ENCODE measurements at places on chromosomes 5 and 9.

GRCh38 chr5:72281764-72282499 lies 38.1 kb downstream of the MRPS27 start:
- peak; percentile 55 for DNase-seq

- DNase-seq, result peak; percentile 35
Observed at GRCh38 chr9:28293369-28294090, 720.2 kb upstream of the C9orf72 start.

DNA sequence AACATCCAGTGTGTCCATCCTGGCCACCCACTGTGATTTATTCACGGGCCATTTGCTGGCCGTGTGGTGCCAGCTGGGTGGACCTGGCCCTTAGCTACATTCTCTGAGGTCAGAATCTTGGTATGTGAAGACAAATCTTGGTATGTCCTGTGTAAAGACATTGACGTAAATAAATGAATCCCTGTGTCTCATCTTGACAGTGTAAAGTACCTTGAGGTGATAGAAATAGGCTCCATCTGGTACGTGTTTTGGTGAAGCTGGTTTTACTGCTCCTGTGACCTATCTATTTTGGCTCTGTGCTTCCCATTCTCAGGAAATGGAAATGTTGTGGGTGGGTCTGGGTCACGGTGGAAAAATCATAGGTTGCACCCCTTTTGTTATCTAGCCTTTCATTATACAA lies 245.4 kb upstream of the ANKH start:
- DNase-seq, result peak; percentile 29

- DNase-seq, result peak; percentile 44
Observed at GRCh38 chr9:18492612-18493011, 18.7 kb downstream of the ADAMTSL1 start.

DNA sequence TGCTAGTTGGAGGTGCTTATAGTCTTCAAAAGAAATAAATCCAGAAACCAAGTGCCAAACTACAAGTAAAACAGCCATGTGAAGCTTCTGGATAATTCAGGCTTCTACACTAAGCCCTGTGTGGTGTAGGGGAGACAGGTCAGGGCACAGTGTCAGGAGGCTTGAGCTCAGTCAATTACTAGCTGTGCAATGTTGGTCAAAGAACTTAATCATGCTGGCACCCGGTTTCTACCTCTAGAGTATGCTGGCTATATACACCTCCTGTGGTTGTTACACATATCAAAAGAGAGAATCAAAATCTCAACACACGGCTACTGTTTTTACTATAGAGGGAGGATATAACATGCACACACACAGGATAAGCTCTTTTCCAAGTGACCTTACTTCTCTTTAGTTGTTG lies 469.7 kb upstream of the ZNF462 start:
- DNase-seq, result no peak

DNA sequence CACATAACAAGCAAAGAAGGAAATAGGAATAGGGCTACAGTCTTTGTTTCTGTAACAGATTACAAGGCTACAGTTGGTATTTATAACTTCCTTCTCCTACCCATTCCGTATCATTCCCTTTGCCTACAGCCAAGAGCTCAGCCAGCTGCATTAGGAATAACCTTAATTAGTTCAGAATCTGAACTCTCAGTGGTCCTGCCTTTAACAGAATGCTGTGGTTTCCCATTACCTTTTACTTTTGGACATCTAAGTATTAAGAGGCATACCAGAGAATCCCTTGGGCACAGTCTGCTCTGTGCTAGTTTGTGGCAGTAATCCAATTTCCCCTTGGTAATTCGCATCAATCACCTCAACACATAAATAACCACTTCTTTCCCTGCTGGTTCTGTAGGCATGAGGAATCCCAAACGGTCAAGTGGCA lies 44.2 kb downstream of the PKD2L2 start:
- peak; percentile 42 for DNase-seq

GRCh38 chr5:123450640-123451039 lies 27.4 kb upstream of the CEP120 start:
- DNase-seq, result peak; percentile 26

DNA sequence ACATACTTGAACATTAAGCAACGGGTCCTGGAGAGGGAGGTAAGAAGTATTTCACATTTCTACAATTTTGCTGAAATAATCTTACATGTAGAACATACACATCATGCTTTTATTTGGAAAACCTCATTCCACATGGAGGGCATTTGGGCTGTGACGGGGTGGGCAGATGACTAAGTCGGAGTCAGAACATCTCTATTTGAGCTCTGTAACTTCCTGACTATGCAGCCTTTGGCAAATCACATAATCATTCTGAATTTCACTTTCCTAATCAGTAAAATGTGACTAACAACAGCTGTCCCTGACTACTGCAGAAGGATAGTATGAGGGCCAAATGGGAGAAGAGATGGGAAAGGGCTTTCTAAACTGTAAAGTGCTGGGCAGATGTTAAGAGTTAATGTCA lies 17.1 kb upstream of the IL6ST start:
- DNase-seq, result peak; percentile 81

- DNase-seq, result peak; percentile 98
Observed at GRCh38 chr5:173764332-173765028, 123.7 kb upstream of the CPEB4 start.

DNA sequence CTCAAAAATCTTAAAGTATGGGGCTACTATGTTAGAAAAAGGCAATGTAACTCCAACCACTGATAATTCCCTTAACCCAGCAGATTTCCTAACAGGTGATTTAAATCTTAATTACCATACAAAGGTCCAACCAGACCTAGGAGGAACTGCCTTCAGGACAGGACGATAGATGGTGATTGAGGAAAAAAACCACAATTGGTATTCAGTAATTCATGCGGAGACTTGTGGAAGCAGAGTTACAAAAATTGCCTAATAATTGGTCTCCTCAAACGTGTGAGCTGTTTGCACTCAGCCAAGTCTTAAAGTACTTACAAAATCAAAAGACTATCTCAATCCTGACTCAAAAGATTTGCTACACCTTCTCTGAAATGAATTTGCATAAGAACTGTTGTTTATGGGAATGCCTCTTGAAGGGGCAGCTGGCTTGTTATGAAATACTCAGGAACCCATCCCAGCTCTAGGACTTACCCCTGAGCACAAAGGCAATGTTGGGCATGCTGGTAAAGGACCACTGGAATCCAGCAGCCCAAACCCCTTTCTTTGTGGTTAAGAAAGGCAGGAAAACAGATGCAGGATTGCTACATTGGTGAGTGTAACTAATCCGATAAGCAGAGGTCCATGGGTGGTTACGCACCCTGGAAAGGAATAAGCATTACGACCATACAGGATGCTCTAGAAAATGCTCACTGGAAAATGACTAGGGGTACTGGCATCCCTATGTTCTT lies 26.7 kb upstream of the EPB41L4A start:
- no peak for DNase-seq

DNA sequence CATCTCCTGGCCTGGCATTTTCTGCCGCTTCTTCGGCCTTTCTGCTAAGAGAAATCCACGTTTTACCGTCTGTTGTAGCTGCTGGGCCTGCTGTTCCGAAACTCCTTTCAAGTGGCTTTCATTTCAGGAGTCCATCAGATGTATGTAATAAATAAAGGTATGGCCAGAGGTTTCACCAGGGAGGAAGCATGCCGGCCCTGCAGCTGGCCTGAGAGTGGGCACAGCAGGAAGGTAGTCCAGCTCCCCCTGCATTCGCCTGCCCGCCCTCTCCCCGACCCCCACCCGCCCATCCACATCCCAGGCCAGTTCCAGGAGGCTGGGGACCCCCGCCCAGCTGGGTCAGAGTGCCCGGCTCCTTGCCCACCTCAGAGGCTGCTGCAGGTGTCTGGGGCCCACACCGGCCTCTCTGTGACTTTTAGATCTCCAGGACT lies 46.4 kb upstream of the EXOC3 start:
- DNase-seq, result no peak

- no peak for DNase-seq
Observed at GRCh38 chr5:56938858-56939257, 13.1 kb downstream of the MIER3 start.

DNA sequence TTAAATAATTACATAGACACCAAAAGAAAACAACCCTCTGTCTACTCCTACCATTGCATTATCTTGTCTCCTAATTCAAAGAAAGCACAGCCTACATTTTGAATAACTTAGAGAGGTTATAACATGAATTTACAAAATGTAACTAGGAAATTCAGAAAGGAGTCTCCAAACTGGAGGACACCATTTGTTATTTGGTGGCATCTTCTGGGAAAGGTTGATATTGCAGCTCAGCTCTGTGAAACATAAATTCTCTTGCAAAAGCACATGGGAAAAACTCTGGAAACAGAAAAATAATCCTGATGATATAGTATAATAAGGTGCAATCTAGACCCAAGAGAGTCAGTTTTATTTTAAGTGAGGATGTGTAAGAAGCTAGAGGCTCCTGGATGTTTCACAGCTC lies 215.3 kb downstream of the MLLT3 start:
- DNase-seq, result no peak

DNA sequence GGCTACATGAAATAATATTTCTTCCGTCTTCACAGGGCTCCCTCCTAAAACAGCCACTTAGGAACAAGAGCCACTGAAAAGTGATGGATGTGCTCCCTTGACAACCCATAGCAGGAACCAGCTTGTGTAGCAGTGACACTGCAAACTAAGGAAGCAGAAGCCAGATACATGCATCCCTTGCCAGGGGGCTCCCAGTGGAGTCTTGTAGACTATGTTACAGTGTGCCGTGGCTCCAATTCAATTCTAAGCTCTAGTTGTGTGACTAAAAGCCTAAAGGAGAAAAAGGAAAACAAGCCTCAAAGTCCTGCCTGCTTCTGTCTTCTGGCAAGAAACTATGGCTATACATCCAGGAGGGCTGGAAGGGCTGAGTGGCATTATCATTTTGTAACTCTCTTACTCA lies 12.2 kb upstream of the TAF1L start:
- no peak for DNase-seq

DNA sequence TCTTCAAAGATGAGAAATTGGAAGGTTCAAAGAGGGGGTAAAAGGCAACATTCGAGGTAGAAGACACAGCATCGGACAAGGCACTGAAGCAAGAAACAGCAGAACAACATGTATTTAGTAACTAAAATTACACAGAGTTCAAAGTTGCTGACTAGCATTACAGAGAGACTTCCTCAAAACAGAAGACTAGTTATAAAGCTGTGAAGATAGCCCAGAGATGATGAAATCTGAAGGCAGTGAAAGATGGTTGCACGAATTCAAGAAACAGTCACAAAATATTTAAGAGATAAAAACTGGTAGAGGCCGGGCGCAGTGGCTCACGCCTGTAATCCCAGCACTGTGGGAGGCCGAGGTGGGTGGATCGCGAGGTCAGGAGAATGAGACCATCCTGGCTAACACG lies 16.3 kb downstream of the MAPKAP1 start:
- DNase-seq, result no peak

GRCh38 chr9:536597-537511 lies 304.6 kb upstream of the DMRT1 start:
- no peak for DNase-seq

DNA sequence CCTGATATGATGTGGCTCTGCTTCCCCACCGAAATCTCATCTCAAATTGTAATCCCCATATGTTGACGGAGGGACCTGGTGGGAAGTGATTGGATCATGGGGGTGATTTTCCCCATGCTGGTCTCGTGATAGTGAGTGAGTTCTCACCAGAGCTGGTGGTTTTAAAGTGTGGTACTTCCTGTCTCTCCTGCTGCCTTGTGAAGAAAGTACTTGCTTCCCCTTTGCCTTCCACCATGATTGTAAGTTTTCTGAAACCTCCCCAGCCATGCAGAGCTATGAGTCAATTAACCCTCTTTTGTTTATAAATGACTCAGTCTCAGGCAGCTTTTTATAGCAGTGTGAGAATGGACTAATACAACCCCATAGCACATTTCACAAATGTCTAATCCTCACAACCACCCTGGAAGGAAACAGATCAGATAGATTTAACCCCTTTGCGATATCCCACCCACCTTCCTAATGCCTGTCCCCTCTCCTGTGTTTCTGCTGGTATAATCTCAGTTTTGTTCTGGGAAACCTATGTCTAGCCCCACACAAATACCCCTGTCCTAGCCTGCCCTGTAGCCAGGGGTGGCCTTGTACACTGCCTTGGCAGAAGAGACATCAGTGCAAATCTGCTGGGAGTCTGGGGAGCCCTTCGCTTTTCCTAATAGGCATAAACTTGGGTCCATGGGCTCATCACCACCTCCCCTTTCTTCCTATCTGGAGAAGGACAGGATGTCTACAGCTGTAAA lies 157.0 kb upstream of the RAI14 start:
- peak; percentile 94 for DNase-seq

DNA sequence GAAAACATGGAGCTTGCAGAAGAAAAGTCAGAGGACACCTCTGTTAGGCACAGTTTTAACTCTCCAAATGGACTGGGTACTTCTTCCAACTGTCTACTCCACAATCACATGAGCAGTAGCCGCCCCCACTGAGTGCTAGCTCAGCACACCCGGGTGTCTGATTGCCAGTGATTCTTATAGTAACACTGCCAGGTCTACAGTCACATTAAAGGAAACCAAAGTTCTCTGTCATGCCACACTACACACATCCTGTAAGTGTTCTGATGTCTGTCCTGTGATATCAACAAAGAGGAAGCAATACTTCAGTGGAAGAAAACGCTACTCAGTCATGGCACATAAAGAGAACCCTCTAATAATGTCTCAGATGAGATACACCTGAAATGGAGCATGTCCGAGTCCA lies at the start of gene HAVCR2:
Gene HAVCR2, minus strand, starts transcription at position 69 of the 400 bp plus-strand sequence. Its CDS starts 61 bp downstream, at position 8.
- no peak for DNase-seq

DNA sequence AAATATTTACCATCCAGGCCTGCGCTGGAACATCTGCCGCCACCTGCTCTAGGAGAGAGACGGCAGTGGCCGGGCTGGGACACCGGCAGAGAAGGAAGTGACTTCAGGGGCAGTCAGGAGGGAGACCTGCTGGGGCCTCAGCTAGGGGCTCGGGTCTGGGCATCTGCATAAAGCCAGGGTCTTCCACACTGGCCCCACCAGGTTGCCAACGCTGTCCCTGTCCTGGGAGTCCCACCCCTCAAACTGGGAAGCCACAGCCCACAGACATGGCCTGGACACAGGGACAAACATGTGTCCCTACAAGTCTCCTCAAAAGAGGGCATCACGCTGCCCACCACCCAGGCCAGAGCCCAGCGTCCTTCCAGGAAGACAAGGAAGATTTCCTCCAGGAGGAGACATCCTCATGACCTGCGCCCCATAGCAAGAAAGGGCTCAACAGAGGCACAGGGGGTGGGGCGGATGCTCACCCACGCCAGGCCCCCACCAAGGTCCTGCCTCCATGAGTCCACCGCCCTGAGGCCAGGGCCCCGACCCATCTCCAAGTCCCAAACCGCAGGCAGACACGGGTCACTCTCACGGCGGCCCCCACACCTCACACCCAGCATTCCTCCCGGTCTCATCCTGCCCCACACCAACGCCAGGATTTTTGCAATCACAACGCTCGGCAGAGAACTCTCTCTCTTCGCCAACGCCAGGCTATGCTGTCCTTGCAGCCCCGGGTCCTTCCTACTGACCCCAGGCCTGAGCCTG lies 9.0 kb downstream of the VAV2 start:
- DNase-seq, result no peak
